ENCODE measurements at places on chromosomes 16 and 17.
A peak's percentile ranks its signal among the peaks of the same experiment; 100 is the strongest.

GRCh38 chr16:29940656-29941055, 14.6 kb upstream of the KCTD13 start:
- DNase-seq, result no peak

GRCh38 chr16:22364241-22364640, 10.2 kb downstream of the CDR2 start:
- DNase-seq, result no peak

GRCh38 chr17:65936013-65936412, 255.9 kb downstream of the CEP112 start:
- no peak for DNase-seq

GRCh38 chr16:69712277-69712676, 14.1 kb downstream of the NQO1 start:
- DNase-seq, result no peak

- no peak for DNase-seq
These were observed 67.9 kb downstream of the SSH2 start for GRCh38 chr17:29862127-29862526.

GRCh38 chr16:50247123-50247905, 19.0 kb upstream of the ADCY7 start:
- no peak for DNase-seq

DNA sequence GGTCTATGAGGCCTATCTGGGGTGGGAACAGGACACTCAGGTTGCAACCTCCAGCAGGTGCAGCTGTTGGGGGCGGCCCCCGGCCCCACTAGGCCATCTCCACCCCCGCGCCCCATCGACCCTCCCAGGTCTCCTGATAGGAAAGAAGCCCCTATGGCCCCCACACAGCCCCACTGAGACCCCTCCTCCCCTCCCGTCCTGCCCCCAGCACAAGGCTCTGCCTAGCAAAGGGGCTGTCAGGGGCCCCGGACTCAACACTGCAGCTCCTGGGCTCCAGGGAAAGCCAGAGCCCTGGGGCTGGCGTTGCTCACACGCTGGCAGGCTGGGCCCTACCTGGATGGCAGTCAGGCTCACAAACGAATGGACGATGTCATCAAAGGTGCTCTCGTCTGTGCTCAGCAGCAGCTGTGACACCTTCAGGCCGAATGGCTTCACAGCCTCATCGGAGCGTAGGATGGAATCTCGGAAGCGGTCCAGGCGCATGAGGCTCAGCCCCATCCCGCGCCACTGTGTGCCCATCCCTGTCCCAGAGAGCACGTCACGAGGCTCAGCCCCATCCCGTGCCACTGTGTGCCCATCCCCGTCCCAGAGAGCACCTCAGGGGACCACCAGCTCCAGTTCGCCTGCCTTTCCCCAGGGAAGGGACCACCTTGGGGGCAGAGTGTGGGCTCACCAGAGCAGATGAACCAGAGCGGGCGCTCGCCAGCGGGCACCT, 7.3 kb downstream of the FASN start:
- no peak for DNase-seq

DNA sequence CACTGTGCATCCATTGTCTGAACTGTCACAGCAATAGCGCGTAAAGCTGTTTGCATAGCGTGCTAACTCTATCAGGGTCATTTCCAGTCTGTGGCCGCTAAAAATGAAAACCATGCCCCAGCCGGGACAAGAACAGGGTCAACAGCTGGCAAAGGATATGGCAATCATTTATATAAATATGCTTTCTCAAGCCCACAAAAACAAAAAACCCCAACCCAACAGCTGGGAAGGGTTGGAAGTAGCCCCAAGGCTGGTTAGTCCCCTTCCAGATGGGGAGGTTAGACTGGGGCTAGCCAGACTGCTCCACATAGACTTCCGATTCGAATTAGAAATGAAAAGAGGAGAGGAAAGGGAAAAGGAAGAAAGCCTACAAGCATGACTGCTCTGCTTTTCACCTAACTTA, 203.3 kb upstream of the TBX2 start:
- DNase-seq, result no peak

DNA sequence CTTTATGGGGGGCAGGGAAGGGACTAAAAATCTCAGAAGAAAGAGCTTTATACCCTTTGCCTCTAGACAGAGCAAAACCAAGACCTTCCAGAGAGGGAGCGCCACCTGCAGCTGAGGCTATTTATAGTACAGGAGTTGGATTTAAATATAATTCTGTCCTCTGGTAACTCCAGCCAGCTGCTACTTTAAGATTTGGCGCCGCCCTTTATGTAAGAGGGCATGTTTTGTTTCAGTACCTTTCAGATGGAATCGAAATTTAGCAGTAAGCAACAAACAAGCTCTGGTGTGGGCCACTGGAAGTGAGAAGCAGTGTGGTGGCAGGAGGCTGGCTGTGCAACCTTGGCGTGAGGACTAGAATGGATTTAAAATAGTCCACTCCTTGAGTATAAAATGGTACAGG, 5.2 kb upstream of the GUCY2D start:
- DNase-seq, result peak; percentile 26

DNA sequence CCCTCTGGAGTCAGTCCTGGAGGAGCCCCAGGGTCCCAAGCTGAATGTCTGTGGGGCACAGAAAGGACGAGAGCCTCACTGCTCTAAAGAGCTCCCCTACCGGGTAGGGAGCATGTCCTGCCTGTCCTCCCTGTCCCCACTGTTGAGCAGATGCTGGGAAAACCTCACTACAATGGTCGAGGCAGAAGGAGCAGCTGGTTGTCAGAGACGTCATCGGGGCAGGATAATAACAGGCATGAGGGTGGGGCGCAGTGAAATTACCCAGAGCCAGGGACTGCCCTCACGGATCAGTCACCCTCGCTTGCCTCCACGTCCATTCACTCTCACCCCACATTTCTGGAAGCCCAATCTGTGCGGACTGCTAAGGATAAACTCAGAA, 538 bp downstream of the TM4SF5 start:
- DNase-seq, result no peak

DNA sequence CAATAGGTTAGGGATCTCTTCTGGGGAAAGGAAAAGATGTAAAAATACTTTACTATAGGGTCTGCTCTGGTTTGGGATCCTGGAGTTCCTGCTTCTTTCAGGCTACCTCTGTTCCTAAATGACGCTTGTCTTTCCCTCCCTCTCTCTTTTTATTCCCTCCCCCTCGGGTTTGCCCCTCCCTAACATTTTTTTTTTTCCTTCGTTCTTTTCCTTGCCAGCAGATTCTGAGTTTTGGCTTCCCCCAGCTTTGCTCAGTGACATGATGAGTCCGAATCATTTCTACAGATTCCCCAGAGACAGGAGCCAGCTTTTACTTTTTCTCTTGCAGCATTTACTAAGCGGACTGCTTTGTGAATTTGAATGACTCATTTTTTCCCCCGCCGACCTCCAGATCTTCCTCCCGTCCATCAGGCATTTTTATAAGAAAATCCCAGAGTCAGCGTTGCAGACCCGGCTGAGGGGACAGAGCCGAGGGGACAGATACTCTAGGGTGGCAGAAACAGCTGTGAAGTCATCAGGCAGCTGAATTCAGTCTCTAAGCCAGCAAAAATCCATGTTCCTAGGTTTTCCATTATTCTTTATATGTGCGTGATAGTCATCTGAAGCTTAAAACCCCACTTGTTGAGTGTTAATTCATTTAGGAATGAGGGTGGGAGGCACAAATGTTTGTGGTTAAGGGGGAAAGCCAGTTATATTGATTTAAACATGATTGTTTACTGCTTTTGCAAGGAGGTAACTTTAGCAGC, at the start of gene TMEM100:
TSS of gene TMEM100 (minus strand) at position 123 of the 746 bp plus-strand sequence. CDS start 1,794 bp downstream, outside the sequence.
- DNase-seq, result no peak

- no peak for DNase-seq
These were observed at the start of gene DLX3 for GRCh38 chr17:49995055-49995738. DLX3 (minus strand) TSS chr17:49995224; CDS start chr17:49994998, 226 bp downstream.

GRCh38 chr16:57640185-57640584, 11.8 kb downstream of the ADGRG1 start:
- no peak for DNase-seq

- DNase-seq, result no peak
These were observed 5.0 kb downstream of the EARS2 start for GRCh38 chr16:23552161-23552560.

GRCh38 chr17:59761385-59762048, 54.1 kb downstream of the VMP1 start:
- DNase-seq, result no peak

GRCh38 chr16:9647981-9648701, 534.1 kb downstream of the GRIN2A start:
- DNase-seq, result no peak

DNA sequence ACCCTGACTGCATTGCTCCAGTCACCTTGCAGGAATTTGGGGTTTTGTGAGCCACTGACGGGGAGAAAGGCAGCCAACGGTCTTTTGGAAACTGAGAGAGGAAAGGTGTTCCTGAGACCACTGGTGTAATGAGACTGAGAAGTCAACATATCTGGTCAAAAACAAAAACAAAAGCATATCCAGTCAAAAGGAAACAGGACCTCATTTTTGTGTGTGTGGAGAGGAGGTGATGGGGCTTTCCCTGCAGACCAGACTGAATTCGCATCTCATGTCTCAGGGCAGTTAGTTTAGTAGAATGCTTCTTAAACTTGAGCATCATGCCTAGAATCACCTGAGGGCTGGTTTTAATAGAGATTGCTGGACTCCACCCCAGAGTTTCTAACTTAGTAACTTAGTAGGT, 198.4 kb downstream of the COPRS start:
- no peak for DNase-seq

DNA sequence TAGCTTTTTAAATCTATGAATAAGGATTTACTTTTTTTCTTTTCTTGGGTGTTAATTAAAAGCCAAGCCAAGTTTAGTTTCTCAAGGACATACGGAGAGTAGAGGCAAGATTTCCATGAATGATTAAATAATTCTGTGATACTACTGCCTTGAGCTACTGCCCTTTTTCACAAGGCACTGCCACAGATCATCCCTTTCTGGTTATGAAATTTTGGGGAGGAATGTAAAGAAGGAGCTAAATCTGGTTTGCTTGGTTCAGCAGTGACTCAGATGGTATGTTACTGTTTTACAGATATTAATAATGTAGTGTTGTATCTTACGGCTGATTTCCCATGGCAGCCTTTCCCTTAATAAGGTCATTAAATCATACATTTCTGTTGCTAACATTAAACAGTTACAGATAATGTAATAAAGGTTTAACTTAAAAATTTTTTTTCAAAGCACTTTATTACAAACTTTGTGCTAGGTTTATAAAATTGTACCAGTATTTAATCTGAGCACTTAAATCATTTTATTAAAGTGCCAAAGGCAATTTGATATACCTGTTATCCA, 2.6 kb downstream of the WSB1 start:
- no peak for DNase-seq

DNA sequence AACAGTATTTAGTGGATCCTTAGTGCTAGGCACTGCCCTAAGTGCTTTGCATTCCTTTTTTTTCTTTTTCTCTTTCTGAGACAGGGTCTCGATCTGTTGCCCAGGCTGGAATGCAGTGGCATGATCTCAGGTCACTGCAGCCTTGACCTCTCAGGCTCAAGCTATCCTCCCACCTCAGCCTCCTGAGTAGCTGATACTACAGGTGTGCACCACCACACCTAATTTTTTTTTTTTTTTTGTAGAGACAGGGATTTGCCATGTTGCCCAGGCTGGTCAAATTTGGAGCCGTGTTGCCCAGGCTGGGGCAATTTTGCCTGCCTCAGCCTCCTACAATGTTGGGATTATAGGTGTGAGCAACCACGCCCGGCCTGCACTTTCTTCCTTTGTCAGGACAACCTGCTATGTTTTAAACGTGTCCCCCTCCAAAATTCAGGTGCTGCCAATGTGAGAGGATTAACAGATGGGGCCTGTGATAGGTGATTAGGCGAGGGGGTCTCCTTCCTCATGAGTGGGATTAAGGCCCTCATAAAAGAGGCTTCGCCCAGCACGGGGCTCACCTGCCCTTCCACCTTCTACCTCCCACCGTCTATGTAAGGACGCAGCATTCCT, 5.4 kb downstream of the NQO1 start:
- DNase-seq, result no peak

DNA sequence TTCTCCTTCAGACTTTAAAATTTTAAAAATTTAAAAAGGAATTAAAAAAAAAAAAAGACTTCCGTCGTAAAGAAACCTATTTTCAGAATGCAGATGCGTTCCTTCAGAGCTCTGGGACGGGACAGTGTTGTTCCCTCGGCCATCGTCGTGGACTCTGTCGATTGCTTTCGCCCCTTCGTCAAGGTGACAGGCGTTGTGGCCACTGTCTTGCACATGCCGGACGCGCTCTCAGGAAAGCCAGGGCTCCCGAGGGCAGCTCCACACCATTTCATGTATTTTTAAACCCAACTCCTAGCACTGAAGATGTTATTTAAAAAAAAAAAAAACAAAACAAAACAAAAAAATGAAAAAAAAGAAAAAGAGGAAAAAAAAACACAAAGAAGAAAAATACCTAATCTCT, 22.3 kb downstream of the TMC6 start:
- DNase-seq, result no peak

GRCh38 chr16:84754956-84755672, 55.3 kb downstream of the USP10 start:
- no peak for DNase-seq

DNA sequence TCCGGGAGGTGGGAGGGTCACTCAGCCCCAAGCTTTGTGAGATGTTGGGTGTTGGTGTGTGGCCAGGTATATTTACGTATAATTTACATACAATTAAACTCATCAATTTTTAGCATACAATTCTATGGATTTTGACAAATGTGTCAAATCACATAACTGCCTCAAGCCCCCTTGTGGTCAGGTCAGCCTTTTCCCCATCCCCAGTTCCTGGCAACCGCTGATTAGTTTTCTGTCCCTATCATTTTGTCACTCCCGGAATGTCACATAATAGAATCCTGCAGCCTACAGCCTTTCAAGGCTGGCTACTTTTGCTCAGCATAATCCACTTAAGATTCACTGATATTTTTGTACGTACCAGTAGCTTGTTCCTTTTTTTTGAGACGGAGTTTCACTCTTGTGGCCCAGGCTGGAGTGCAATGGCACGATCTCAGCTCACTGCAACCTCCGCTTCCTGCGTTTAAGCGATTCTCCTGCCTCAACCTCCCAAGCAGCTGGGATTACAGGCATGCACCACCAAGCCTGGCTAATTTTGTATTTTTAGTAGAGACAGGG, 19.3 kb upstream of the RAI1 start:
- DNase-seq, result no peak

GRCh38 chr16:53998024-53998810, 288.4 kb downstream of the IRX3 start:
- DNase-seq, result no peak

- DNase-seq, result no peak
These were observed 115.3 kb downstream of the SNX29 start for GRCh38 chr16:12091569-12092543.

GRCh38 chr16:6726621-6727020, 606.0 kb upstream of the RBFOX1 start:
- no peak for DNase-seq

DNA sequence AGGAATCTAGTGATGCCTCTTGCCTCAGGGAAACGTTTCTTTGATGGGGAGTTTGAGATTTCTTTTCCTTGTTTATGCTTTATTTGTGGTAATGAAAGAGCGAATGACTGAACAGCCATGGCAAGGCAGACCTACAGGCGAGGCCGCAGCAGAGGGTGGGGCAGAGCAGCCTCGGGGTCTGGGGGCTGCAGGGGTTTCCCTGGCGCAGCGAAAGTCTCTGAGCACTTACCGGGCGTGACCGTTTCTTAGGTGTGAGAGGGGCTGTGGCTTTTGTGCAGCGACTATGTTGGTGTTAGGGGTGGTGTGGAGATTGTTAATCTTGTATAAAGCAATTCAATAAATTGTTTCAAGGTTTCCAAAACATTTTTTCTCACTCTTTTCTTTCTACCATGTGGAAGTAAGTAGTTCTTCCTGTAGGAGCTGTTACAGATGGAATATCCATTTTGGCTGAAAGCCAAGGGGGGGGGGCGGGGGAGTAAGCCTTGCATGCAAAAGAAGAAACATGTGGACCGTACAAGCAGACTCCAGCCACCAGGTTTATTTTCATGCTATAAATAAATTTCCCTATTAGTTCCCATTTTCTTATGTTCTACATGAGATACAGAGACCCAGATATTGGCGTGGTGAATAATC, 34.8 kb downstream of the UBN1 start:
- no peak for DNase-seq

All from CD4-positive, alpha-beta T cell treated with Interleukin-4 for 4 hours (primary cell).